Activated CD8-positive, alpha-beta memory T cell treated with anti-CD3 and anti-CD28 coated beads for 1 hour (primary cell): ENCODE measurements at places on chromosomes 3 and 15.

DNA sequence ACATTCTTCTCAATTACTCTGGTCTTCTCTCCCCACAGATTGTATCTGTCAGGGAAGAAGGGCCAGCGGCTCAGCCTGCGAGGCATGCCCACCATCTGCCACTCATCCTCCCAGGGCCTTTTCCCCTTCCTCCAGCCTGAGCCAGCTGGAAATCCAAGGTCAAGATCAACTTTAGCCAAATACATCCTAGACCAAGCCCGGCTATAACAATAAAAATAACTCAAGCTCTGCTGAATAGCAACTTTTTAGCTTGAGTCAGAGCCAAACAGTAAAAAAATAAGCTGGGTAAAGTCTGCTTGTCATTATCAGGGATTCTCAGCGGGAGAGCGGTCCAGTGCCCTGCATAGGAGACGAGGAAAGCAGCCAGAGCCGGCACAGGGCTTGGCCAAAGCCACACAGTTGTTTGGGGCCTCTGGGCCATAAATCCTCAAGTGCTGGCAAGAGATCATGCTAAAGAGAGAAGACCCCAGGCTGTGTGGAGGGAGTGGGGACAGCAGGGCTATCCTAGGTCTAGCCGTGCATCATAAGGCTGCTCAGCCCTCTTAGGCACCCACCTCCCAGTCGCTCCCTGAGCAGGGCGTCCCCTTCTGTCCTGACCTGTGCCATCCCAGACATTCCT is 76.2 kb upstream of the HERC1 start:
- DNase-seq, result no peak

DNA sequence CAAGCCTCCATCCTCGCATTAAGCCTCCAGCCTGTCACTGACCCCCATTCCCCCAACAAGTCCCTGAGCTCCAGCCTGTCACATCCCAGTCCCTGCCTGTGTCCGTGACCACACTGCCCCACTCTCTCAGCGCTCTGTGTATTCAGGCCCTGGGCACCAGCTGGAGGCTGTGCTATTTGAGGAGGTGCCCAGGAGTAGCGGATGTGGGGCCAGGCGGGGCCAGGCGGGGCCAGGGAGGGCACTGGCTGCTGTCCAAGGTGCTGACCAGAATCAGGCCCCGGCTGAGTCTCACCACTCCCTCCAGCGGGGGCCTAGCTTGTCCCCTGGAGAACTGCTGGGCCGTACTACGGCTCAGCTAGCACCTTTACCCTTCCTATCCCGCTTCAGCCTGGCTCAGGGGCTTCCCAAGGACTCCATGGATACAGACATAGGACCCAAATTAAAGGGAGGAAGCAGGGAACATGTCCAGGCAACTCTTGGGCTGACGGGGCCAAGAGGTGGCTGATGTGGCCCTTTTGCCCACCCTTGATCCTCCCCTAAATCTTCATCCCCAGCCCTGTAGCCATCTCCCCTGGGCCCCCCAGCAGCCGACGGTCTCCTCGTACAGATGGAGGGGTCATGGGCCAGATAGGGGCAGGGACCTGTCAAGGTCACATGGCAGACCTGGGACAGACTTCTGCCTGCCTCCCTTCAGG is 1.1 kb downstream of the HHATL start:
- peak; percentile 34 for DNase-seq

- no peak for DNase-seq
These were observed 56.8 kb downstream of the LYZL4 start for GRCh38 chr3:42353631-42354030.

- DNase-seq, result no peak
These were observed 96.6 kb downstream of the CEMIP start for GRCh38 chr15:80875568-80876347.

DNA sequence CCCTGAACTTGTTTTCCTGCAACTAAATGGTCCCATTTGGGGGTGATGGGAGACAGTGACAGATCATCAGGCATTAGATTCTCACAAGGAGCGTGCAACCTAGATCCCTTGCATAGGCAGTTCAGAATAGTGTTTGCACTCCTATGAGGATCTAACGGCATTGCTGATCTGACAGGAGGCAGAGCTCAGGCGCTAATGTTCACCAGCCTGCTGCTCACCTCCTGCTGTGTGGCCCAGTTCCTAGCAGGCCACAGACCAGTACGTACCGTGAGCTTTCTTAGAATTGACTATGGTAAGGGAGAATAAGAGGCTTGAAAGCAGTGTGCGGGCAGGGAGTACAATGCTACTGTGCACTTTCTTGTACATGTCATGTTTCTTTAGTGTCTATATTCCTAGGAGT is 17.6 kb upstream of the PLA2G4E start:
- DNase-seq, result no peak

- DNase-seq, result no peak
These were observed 162.4 kb upstream of the LRRN1 start for GRCh38 chr3:3636815-3637214.

DNA sequence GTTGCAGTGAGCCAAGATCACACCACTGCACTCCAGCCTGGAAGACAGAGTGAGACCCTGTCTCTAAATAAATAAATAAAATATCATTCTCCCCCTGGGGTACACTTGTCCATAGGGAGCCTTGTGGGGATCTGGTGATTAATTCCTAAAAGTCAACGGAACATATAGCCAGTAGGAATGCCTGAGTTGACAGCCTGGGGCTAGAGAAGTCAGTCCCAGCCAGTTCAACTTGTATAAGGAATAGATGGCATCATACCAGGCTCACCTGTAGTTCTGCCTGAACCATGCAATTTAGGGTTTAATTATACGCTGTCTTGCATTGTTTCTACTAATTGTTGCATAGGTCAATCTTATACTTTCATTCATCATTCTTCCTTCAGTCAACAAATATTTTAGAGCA is 5.9 kb upstream of the BOC start:
- no peak for DNase-seq

DNA sequence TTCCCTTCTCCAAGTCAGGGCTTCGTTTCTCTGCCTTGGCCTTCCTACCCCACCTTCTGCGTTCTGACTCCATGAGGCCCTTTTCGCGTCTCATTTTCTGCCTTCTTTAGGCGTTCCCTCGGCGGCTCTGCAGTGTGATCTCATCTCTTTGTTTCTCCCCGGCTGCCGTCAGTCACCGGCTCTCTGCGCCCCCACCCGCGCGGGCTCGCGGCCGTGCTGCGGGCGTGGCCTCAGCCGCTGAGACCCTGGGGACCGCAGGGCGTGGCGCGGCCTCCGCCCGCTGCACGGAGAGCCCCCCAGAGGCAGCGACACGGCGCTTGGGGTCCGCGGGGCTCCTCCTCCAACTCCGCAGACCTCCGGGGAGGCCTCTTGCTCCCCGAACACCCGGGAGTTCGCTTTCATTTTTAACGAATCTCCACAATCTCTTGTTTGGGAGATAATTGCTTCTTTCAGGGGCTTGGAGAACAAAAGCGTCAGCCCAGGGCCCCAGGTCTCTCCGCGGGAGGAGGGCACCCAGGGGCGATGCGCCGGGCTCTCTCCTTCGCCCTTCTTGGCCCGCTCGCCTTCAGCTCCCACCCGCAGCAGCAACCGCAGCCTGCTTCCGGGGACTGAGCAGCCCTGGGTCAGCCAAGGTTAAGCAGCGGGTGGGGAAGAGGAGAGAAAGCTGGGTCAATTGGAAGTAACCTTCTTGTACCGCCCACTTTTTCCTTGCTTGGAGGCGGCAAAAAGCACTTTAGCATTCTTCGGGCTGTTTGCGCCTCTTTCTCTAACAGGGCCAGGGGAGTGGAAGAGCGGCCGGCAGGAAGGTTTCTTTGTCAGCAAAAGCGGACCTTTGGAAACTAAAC is 35.2 kb downstream of the GAP43 start:
- peak; percentile 32 for DNase-seq

DNA sequence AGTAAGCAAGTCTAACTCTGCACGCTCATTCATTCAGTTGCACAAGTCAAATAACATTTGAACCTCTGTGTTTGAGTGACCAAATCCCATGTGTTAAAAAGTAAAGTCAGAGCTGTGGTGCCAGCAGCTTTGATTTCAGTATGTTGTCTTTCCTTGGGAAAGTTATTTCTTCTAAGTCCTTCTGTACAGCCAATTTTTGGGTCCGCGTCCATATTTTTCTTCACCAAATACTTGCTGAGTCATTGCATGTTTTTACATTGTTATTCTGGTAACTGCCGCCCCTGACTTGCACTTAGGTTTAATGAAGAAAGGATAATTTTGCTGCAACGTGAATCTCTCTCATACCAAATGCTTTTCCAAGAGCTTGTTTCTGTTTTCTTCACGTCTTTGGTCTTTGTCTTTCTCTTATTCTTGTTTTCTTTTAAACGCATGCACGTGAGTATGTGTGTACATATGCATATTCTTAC is 56.7 kb downstream of the PLS1 start:
- no peak for DNase-seq

- DNase-seq, result no peak
These were observed 206.2 kb downstream of the CTNNB1 start for GRCh38 chr3:41405466-41405865.

GRCh38 chr15:94561036-94561689 is 329.8 kb downstream of the MCTP2 start:
- no peak for DNase-seq

DNA sequence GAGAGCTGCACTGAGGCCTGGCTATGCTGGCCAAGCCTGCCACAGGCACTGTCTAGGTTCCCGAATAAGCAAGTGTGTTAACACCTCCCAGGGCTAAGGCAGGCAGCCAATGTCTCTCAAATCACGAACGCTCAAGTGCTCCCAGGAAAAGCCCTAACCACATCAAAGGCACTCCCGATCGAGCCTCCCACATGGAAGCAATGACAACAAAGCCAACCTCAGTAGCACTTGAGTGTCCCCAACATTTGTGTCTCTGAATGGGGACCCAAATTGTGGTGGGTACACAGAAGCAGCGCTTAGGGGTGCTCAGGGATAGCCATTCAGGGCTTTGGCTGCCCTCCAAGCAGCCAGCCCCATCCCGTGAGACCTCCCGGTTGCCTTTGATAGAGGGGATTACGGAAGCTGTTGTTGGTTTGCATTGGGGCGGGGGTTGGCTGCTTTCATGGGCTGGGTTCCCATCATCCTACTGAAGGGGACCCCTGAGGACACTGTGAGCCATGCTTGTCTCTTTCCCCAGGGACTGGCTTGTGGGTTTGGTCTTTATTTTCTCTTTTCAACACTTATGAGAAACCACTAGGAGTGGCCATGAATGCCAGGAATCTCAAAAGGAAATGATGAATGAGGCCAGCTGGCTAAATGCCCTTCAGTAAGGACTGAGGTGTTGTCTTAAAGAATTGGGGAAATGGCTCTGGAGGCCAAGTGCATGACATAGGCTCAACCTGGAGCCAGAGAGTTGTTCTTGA is 234.1 kb upstream of the FEZF2 start:
- no peak for DNase-seq

GRCh38 chr15:68582236-68582635 is 3.4 kb downstream of the CORO2B start:
- no peak for DNase-seq

- no peak for DNase-seq
These were observed 120.1 kb downstream of the SRGAP3 start for GRCh38 chr3:9129365-9129764.

- DNase-seq, result no peak
These were observed 122.4 kb downstream of the CBLB start for GRCh38 chr3:105746231-105746996.

GRCh38 chr3:188432802-188433520 is 279.0 kb downstream of the LPP start:
- DNase-seq, result no peak

GRCh38 chr3:178359728-178360127 is 176.5 kb upstream of the KCNMB2 start:
- DNase-seq, result no peak

DNA sequence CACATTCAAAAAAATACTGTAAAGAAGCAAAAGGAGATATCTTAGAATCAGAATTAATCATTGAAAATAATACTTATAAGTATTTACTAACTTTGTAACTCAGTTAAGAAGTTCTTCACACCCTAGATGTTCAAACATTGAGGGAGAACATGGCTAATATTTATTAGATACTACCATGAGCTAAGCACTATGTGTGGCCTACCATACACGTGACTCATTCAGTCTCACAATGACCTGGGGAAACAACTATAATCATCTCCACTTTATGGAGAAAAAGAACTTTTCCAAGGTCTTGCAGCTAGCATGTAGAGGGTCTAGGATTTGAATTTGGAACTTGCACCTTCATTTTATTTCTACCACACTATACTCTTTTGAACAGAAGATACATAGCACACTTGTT is 361.9 kb upstream of the CFAP20DC start:
- DNase-seq, result no peak
